ENCODE measurements at places on chromosomes 3 and 15.

GRCh38 chr15:90241343-90242192 lies 7.6 kb downstream of the GDPGP1 start:
- no peak for DNase-seq

GRCh38 chr15:100330629-100331215 lies 11.1 kb downstream of the ADAMTS17 start:
- no peak for DNase-seq

- no peak for DNase-seq
These were observed 45.2 kb downstream of the CGNL1 start for GRCh38 chr15:57421551-57421950.

GRCh38 chr3:97510795-97511194 lies 253.8 kb upstream of the ARL6 start:
- no peak for DNase-seq

- peak; percentile 77 for DNase-seq
These were observed 19.1 kb upstream of the B3GNT5 start for GRCh38 chr3:183233966-183234365.

DNA sequence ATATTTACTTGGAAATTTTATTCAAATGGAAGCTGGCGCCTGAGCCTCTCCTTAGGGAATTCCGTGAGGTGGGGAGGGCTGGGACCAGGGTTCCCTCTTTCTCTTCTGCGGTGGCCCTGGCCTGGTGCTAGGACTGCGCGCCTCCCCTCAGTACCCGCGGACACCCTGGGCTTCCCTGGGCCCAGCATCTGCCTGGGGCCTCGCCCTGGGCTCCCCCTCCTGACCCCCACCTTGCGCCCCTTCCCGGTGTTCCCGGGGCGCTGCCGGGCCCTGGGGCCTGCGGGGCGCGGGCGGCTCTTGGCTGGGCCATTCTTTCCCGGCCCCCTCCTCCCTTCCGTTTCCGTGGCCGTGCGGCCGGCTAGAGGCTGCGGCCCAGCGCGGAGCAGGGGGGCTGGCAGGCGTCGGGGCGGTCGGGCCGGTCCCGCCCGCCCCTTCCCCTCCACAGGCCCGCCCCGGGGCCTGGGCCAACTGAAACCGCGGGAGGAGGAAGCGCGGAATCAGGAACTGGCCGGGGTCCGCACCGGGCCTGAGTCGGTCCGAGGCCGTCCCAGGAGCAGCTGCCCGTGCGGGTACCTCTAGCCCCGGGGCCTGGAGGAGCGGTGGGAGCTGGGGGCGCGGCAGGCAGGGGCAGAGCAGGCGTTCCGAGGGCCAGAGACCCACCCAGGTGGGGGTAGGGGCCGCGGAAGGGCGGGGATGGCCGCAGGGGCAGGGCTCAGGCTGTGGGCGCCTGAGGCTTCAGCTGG lies at the start of gene FES:
FES (plus strand) TSS at position 529 of the 743 bp plus-strand sequence. CDS start 542 bp downstream, outside the sequence.
- DNase-seq: no peak

GRCh38 chr3:38154625-38155255 lies 10.6 kb upstream of the OXSR1 start:
- DNase-seq: no peak

DNA sequence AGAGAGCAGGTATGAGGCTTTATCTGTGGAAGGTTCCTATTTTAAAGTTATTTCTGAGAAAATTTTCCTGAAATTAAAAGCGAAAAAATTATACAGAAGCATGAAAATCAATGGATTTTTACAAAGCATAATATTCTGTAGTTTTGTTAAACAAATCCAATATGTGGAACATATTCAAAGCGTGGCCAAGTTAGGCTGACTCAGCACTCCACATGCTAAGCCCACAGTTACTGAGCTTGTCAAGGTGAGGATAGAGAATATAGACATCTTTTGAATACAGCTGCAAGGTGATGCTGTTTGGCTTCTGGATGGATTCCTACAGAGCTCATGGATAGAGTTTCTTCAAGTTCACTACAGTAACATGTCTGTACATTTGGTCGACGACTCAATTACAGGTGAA lies 302.5 kb downstream of the C3orf38 start:
- no peak for DNase-seq

GRCh38 chr3:108589081-108589997 lies at the start of the genes CIP2A and DZIP3:
TSS of gene CIP2A (minus strand) at chr3:108589438. CDS start at chr3:108589375, 63 bp downstream.
TSS of gene DZIP3 (plus strand) at chr3:108589722. CDS start at chr3:108605407, 15,685 bp downstream.
- peak; percentile 51 for DNase-seq
